ENCODE measurements at places on chromosomes 16 and 17. TPM values are rescaled to one million over a fixed set of nuclear protein-coding genes. Genes with fewer than 3 reads are reported as not detected.

CCDC78 gene
- total RNA-seq: 9.9 TPM

FBXL20 gene
- 20.9 TPM for total RNA-seq

TNK1 gene
- 4.4 TPM for total RNA-seq

CHST5 gene
- not detected for total RNA-seq

FNDC8 gene
- total RNA-seq: 0.15 TPM

FOXF1 gene
- total RNA-seq: not detected

NPW gene
- 12.5 TPM for total RNA-seq

DNA sequence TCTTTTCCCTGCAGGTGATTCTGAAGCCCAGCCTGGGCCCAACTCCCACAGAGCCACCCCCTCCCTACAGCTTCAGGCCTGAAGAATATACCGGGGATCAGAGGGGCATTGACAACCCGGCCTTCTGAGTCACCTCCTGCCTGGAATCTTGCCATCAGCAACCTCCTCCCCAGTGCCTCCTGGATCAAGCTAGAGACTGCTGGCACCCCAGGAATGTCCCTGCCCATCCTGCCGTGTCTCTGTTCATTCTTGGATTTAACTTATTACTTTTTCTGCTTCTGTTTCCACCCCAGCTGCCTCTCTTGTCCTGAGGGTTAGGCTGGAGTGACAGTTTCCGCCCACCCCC lies 4.9 kb downstream of the TMEM92 start:
- no peak for DNase-seq

DNA sequence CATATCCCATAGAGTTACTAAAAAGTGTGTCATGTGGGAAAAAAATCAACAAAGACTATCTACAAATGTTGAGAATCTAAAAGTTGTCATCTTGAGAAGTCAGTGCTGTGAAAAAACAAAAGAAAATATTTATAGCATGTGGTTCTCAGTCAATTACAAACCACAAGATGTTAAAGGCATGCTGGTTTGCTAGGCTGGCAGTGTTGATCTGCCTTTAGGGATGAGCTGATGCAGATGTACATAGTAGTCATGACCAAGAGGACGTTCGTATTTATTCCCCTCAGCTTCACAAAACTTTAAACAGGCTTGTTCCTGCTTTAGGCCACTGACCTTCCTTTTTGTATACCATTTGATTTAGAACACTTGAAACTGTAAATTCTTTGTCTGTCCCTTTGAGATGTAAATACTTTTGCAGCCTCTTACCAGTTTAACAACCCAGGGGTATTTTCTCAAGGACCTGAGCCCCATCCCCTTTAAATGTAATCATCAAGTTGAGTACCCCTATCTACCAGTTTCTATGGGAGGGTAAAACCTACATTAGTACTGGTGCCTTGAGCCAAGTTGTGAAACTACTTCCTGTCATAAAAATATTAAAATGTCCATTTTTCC lies 446.6 kb downstream of the KCNJ18 start:
- DNase-seq: no peak

GRCh38 chr17:30996486-30996885 lies 25.6 kb downstream of the RNF135 start:
- no peak for DNase-seq

DNA sequence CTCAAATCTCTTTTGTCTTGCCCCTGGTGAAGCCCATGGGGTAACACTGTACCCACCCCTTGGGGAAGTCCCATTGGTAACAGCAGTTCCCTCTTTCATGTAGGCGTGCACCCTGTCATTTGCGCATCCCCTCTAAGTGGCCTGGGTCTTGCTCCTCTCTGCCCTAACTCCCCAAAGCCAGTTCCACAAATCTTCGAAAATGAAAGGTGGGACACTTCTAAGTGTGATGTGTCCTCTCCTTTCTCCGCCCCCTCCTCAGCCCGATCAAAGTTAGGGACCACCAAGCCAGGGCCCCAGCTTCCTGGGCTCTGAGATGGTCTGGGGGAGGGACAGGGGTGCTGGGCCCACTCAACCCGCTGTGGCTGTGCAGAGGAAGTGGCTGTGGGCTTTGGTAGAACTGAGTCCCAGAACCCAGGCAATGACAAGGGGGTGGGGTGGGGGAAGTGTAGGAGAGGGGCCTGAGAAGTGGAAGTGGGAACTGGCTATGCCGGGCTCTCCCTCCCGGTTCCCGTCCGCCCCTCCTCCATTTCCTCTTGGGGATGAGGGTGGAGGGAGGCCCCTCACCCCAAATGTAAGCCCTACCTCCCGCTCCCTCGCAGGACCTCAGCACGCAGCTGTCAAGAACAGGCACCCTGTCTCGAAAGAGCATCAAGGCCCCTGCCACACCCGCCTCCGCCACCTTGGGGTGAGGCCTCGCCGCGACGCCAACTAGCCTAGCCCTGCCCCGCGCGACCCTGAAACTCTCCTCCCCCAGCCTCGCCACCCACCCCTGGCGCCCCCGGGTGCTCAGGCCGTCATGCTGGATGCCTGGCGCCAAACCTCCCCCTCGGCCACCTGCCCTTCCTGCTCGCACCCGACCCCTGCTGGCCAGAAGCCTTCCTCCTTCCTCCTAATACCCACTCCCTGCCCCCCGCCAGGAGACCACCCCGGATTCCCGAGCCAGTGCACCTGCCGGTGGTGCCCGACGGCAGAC lies 8.7 kb downstream of the ABI3 start:
- peak; percentile 80 for DNase-seq

DNA sequence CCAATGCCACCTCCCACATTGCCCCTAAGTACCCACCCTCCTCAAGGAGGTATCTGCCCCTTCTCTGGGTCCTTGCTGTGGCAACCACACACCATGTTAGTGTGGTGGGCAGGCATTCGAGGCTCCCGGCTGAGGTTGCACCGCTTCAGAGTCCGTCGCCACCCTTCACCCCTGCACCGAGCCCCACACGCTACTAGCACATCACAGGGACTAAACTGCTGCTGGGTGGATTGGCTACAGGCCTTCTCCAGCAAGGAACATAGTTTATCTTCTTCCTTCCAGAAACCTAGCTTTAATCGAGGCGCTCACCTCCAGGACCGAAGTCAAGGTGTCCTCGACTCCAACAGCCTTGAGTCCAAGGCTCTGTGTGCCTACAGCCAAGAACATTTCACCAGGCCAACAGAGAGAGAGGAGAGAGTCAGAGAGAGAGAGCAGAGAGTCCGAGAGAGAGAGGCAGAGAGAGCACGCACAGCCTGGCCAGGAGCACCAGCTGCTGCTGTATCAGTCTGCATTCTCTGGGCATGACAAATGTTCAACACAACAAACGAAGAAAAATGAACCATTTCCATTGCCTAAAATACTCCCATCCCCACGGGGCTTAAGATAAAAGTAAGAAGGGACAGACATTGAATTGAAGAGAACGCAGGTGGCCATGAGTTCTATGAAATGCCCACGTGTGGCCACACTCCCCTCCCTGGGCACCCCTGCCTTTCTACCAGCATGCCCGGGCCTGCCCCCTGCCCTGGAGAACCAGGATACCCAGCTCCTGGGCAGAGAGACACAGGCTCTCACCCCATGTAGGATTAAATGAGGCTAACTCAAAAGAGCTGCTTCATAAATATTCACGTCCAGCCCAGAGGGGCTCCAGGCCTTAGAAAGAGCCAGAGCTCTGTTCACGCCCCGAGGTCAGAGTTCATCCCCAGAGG lies 94.9 kb downstream of the RBFOX3 start:
- DNase-seq: no peak

GRCh38 chr16:48235556-48236136 lies 8.5 kb upstream of the LONP2 start:
- DNase-seq: no peak

GRCh38 chr17:15918661-15919259 lies 26.2 kb upstream of the ADORA2B start:
- no peak for DNase-seq

DNA sequence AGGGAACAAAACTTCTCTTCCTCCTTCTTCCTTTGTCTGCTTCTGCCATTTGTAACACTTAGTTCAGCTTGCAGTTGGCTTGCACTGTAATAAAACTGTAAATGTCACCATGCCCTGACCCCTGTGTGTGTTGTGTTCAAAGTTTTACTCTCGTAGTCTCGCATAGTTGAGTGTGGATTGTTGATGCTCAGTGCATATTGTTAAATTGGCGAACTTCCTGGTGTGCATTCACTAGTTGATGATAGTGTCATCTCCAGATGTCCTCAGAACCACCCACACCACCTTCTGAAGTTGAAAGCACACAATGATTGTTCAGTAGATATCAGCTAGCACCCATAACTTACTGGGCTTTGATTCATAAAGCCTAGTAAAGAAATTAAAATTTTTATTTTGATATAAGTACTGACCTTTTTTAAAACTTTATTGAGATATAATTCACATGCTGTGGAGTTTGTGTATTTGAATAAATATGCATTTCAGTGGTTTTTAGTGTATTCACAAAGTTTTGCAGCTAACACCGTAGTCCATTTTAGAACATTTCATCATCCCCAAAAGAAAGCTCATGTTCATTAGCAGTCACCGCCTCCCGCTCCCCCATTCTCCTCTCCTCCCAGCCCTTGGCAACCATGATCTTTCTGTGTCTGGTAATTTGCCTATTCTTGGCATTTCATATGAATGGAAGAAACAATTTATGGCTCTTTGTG lies 25.0 kb downstream of the USP10 start:
- DNase-seq: no peak

- DNase-seq: peak; percentile 69
Observed at GRCh38 chr17:44331249-44331760, 6.7 kb upstream of the SLC25A39 start.

GRCh38 chr17:81431545-81432482 lies 36.6 kb downstream of the BAHCC1 start:
- DNase-seq: no peak

- DNase-seq: no peak
Observed at GRCh38 chr17:77696151-77696720, 262.3 kb upstream of the TNRC6C start.

DNA sequence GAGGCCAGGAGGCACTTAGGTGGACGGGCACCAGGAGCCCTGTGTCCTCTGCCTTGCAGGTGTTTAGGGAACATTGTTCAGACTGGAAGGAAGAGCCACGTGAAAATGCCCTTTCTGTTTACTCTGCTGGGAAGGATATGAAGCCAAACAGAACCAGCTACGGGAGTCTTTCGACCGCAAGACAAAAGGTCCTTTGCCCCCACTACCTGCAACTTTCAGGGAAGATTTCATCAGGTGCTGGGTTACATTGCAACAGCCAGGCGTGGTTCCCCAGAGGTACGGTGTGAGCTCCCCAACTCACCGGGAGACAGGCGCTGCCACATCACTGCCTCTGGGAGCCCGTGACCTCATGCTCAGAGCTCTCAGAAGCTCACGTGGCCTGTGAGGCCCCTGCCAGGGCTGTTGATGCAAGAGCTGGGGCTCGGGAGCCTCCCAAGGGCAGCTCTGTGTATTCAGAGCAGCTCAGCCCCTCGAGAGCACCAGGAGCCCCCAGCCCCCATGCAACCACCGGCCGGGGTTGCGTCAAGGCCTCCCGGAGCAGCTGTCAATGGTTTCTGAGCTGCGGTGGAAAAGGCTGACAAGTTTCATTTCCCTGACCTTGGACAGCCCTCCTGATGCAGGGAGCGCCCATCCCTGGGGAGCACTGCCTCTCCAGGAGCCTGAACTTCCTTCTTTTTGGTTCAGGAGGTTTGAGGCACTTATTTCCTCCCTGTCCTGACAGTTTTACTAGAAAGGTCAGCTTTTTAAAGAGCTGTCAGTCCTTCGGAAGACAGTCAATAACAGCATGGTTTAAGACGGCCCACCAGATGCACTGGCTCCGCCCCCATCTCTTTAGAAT lies 42.1 kb downstream of the TBC1D16 start:
- DNase-seq: no peak

DNA sequence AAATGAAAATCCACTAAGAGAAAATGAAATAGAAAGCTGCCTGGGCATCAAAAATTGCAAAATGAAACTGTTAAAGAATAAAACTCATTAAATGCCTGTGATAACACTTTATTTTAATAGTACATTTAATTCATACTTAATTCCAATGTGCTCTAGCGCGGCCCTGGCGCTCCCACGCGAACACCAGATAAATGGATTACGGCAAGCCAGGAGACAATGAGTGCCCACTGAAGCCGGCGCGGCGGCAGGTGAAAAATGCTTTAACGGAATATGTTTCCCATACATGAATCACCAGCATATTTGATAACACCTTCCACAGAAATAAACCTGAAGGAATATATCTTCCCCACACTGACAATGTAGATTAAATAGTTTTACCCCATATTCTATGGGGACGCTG lies 245.5 kb downstream of the RBFOX3 start:
- no peak for DNase-seq

- DNase-seq: no peak
Observed at GRCh38 chr17:149897-150584, 12.7 kb downstream of the SCGB1C2 start.

DNA sequence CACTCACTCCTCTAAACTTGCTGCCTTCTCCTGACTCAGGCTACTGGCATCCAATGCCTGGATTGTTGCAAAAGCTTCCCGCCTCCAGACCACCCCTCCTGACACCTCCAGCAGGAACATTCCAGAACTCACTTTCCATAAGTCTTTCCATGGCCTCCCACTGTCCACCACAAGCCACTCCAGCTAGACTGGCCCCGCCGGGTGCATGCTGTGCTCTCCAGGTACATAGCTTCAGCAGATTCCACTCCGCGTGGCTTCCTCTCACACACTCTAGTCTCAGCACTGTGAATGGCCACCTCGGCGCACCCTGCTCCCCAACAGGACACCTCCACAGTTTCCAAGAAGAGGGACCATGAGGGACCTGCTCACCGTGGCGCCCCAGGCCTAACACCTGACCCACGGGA lies 25.9 kb upstream of the FAAP100 start:
- no peak for DNase-seq

DNA sequence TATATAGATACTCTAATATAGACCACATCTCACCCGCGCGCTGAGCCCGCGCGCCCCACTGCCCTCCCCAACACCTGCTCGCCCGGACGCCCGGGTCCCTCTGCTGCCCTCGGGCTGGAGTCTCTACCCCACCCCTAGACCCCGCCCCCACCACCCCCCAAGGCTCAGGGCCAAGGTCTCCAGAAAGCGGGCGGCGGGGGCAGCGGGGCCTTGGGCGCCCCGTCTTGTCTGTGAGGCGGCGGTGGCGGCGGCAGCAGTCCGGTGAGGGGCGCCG lies 2.6 kb downstream of the HES7 start:
- no peak for DNase-seq

DNA sequence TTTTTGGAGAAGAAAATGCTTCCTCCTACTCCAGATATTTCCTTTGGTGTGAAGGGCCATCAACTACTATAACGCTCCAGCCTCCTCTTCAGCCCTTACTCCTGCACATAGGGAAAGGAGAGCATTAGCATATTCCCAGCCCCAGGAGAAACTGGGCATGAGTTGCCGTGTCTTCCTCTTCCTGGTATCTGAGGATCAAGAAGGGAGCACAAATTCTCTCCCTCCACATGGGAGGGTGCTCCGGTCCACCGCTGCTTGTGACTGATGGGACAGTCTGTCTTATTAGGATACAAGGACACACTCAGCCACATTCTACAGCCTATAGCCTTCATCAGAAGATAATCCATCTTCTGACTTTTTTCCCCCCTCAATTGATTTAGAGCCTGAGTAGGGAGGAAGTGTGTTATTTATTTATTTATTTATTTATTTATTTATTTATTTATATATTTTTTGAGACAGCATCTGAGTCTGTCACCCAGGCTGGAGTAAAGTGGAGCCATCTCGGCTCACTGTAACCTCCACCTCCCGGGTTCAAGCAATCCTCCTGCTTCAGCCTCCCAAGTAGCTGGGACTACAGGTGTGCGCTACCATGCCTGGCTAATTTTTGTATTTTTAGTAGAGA lies 16.6 kb upstream of the CYB5B start:
- DNase-seq: no peak
